ENCODE measurements at places on chromosomes 7 and 10.

DNA sequence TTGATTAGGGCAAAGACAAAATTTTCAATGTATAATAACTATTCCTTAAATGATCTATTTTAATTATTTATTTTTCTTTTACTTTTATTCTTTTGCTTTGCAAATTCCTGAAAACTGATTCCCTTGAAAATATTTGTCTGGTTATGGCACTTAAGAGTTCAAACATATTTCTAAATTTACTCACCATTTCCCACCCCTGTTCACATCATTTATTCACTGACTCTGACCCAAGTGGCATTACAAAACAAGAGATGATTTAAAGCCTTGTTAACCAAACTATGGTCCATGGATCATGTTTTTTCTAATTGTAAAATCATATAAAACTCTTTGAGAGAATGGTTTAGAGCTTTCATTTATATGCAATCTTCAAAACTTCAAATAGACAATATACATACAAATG, 1256.1 kb upstream of the LRRN3 start:
- no peak for DNase-seq

DNA sequence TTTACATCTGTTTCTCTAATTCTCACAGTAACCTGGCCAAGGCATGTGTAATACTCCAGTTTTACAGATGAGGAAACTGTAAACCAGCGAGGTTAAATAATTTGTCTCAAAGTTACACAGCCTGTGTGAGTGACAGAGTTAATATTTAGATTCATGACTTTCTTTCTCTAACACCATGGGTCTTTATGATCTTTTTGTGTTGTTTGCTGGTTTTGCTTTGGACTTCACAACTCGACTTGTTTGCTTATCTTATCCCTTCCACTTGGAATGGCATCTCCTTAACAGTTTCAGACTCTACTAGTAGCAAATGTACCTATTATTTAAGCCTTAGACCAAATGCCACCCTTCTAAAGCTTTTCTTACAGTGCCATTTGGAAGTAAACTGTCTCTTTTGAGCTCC, 34.4 kb downstream of the MXI1 start:
- no peak for DNase-seq

DNA sequence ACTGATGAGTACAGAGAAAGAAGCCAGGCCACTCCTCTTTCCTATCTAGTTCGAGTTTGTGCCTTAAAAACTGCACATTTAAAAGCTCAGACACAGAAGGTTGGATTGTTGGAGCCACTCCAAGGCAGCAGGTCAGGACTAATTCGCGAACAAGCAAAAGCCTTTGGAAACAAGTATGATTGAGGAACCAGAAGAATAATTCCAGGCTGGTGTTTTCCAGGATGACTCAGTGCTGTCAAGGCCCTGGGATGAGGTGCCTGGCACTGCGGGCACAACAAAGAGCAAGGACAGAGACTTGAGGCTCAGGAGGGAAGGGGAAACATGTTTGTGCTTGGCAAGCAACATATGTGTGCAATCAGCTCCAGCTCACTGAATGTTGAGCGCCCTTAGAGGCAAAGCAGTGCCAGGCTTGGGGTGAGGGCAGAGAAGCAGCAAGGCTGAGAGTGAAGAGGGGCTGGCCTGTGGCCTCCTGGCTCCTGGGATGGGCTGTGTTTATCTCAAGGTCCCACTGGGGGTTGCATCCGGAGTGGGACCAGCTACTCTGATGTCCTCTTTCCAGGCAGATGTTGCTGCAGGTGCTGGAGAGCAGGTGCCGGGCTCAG, 44.1 kb downstream of the VSTM4 start:
- DNase-seq, result no peak

GRCh38 chr10:96229568-96230030, 41.8 kb downstream of the BLNK start:
- peak; percentile 56 for DNase-seq

DNA sequence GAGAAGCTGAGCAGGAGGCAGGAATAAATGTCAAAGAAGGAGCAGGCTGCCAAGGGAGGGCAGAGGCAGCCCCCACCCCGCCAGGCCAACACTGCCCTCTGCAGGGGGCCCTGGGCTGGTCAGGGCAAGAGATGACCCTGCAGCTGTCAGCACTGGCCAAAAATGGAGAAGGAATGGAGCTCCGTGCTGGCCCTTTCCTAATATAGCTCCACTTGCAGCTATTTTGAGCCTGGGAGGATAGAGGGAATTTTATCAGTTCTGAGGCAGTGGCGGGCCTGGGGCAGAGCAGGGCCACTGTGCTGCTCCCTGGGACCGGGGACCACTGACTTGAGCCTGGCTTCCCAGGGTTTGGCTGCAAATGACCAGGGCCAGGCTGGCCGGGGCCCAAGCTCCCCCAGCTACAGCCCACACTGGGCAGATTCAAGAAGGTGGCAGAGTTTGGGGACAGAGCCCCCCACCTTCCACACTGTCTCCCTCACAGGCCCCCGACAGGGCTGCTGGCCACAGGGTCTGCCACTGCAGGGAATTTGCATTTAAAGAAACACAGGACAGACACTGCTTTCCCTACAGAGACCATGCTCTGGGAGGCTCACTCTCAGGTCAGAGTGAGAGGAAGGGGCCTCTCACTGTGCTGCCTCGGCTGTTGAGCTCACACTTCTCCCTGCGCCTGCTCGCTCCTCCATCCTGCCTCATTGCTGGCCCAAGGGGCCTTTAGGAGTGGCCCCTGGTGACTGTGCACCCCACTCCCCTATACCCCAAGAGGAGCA, 16.2 kb downstream of the LDB3 start:
- no peak for DNase-seq

DNA sequence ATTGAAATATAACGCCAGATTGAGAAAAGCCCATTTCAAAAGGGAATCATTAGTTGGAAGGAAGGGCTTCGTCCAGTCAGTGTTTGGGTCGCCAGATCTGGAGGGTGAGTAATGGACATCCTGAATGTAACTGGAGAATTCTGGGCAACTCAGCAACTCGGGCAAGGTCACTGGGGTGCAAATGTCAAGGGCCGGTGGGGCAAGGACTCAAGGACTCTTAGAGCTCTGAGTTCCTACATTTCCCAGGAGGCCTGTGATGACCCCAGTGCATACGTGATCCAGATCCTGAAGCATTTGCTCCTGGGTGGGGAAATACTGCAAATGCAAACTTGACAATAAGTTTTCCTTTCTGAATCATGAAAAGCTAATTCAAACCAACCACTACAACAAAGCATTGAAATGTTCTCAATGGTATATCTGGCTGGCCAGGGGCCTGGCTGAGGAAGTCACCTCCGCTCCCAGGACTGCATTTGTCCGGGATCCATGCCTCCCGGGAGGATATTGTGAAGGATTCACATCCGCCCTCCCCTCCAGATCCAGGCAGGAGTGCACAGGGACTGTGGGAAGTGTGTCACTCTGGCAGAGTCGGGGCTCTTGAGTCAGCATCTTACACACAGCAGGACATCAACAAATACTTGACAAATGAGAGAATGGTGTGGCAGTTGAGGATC, 164.0 kb downstream of the FANK1 start:
- DNase-seq, result no peak

- no peak for DNase-seq
These were observed 9.5 kb upstream of the KAZALD1 start for GRCh38 chr10:101052285-101052684.

GRCh38 chr10:69818676-69819239, 17.1 kb downstream of the COL13A1 start:
- DNase-seq, result no peak

DNA sequence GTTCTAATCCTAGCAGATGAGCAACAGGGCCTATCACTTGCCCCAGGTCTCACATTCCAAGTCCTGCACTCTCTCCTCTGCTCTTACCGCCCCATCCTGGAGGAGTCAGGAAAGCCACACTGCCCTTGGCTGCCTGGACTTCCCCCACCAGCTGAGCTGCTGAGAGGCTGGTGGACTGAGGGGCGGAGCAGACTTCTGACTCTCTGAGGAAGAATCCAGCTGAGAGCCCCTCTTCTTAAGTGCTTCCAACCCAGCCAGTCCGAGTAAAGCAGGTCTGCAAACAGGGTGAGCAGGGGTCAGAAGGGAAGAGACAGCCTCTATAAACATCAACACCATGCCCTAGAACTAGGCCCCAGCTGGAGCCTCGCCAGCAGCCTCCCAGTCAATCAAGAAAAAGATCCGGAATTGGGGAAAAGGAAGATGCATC, 92.4 kb upstream of the TMEM72 start:
- DNase-seq, result no peak

DNA sequence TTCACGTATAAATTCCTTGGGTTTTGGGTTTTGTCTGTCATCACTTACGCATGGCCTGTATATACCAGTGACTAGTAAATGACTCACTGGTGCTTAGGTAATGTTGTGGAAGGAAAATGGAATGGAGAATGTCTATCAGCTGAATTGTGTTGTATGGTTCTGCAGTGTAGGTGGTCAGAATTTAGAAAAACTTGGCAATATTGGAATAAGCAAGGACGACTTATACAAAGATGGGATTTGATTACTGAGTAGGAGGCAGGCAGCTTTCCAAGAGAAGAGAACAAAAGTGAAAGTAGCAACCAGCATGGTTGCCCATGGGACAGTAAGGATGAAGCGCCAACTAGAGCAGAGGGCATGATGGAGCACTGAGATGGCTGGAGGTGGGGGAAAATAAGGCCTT, 168.6 kb upstream of the CSTF2T start:
- no peak for DNase-seq

GRCh38 chr10:119896937-119897770, 4.6 kb downstream of the SEC23IP start:
- DNase-seq, result no peak

GRCh38 chr7:120833546-120833945, 24.4 kb downstream of the TSPAN12 start:
- no peak for DNase-seq

- no peak for DNase-seq
These were observed 57.0 kb downstream of the STK32C start for GRCh38 chr10:132250481-132251475.

- DNase-seq, result no peak
These were observed 104.2 kb downstream of the WNT2 start for GRCh38 chr7:117218700-117219099.

- DNase-seq, result no peak
These were observed 141.6 kb downstream of the GPR85 start for GRCh38 chr7:112945046-112945445.

DNA sequence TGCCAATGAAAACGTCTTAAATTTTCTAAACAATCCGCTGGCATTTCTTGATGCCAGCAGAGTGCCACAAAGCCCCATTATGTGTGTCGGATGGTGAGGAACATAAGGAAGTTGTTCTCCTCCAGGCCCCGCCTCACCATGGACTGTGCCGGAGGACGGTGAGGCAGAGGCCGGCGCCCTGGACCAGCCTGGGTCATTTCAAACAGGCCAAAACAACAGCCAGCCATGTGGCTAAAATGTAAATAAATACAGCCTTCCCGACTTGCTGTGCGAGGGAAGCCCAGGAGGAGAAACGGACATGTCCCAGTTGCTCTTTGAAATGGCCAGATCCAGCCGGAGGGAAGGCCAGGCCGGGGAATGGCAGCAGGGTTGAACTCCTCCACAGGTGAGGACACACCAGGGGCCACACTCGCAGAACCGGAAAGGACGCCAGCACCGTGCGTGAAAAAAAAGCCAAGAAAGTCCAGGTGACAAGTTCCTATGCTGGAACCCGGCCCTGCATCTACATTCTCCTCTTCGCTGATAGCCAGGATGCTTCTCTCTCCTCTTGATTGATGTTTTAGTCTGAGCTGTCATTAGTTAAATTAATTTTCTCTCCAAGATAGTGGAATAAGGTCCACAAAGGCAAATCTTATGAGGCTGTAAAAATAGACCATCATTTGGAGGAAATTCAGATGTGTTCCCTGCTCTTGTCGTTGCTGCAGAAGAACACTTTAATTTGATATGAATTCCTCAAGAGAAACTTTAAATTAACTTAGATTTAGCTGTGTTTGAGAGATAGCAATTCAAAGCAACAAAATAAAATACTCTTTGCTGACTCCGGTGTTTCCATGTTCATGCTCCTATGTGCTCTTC, 64.6 kb downstream of the EBF3 start:
- no peak for DNase-seq

- DNase-seq, result no peak
These were observed 15.3 kb upstream of the ASB4 start for GRCh38 chr7:95470452-95470851.

DNA sequence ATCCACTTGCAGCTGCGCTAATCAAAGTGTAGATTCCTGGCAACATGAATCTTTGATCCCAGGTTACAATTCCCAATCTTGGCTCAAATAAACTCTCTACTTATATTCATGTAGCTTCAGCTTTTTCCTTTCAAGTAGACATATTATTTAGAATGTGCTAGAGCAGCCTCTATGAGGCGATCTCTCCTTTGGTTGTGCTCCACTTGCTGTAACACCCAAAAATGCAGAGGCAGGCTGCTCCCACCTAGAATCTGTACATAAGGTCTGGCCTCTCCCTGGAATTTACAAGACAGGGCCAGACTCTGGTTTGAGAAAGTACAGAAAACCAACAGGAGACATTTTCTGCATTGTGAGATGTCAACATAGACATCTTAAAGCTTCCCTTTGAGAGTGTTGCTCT, 23.1 kb downstream of the ZNF107 start:
- no peak for DNase-seq

DNA sequence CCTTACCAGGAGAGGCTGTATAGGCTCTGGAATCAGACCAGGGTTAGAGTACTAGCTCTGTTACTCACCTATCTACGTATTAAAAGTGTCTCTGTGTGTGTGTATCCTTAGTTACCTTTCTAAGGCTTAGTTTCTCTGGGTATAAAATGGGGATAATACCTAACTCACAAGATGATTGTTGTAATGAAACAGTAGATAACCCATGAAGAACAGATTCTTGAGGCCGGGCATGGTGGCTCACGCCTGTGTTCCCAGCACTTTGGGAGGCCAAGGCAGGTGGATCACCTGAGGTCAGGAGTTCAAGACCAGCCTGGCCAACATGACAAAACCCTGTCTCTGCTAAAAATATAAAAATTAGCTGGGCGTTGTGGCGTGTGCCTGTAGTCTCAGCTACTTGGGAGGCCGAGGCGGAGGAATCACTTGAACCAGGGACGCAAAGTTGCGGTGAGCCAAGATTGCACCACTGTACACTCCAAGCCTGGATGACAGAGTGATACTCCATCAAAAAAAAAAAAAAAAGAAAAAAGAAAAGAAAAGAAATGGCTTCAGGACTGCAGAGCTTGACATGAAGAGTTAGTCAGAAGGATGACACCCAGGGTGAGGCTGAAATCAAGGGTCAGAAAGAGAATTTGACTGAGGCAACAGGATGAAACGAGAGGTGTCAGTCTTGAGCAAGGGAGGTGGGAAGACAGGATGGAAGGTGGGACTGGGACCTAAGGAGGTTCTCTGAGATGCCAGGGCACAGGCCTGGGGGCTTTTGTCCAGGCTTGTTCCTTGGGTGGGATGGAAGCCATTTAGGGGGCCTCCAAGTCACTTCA, 33.4 kb downstream of the PRKAR2B start:
- no peak for DNase-seq

GRCh38 chr7:27745064-27745583, 5.2 kb downstream of the TAX1BP1 start:
- DNase-seq, result no peak
